ENCODE measurements at places on chromosomes 3 and 15. TPM values are rescaled to one million over a fixed set of nuclear protein-coding genes. Genes with fewer than 3 reads are reported as not detected.

MNS1 gene
- 1.8 TPM for polyA plus RNA-seq

- DNase-seq: no peak
Measured at GRCh38 chr3:24886501-24886900, 391.9 kb upstream of the THRB start.

DNA sequence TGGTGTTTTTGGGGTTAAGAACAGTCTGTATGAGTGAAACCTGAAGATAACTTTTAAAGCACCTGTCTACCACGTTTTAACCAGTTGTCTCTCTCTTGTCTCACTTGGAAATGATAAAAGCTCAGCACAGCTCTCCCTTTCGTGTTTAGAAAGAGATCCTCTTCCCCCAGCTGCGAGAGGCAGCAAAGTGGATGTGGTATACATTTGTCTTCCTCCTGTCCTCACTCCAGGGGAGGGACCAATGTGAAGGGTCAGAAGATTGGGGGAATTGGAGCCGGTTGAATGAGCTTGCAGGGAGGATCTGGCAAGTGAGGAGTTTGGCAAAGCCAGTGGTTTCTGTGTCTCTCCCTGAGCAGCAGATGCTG is 14.6 kb downstream of the SMAD6 start:
- DNase-seq: no peak

GRCh38 chr3:11481556-11481955 is 162.2 kb downstream of the VGLL4 start:
- no peak for DNase-seq

DNA sequence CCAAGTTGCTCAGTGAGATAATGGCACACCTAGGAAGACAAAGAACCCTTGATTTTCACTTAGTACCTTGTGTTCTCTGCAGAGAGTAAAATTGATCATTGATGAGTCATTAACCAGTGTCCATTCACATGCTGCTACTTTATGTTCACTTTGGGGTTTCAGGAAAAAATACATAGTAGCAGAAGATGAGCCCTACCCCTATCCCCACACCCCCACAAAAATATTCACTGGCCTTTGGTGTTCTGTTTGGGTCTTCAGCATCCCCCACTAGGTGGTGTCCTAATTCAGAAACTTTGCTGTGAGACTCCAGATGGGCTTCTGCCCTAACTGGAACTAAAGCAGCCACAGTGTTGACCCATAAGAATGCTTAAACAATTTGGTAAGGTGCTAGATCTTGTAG is 178.8 kb downstream of the KLHL25 start:
- DNase-seq: no peak

DNA sequence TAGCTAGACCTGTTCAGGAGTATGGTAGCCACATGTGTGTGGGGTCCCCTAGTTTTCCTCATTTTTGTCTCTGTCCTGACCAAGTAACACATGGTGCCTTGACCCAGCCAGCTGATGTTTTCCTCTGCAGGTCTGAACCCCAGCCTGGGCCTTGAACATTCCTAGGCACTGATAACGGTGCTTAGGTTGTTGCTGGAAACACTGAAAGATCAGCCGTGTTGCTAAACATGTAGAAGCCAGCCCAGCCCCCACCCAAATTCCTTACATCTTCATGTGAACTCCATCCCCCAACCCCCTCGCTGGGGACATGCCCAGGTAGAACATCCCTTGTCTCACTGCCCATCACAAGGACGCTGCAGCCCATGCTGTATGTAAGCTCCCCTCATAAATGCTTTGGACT is 18.7 kb downstream of the RTP3 start:
- no peak for DNase-seq

- DNase-seq: no peak
Measured at GRCh38 chr3:100245927-100246326, 14.9 kb upstream of the TBC1D23 start.

- no peak for DNase-seq
Measured at GRCh38 chr15:81950841-81951414, 94.9 kb downstream of the MEX3B start.

GRCh38 chr3:170500995-170501394 is 82.3 kb downstream of the CLDN11 start:
- DNase-seq: no peak

- DNase-seq: peak; percentile 46
Measured at GRCh38 chr15:43249699-43250203, 17.0 kb downstream of the TGM5 start.

GRCh38 chr15:40743921-40744814 is 10.9 kb downstream of the RMDN3 start:
- peak; percentile 80 for DNase-seq
